ENCODE measurements at places on chromosomes 5 and 9.

GRCh38 chr5:38023799-38024198 is 184.0 kb upstream of the GDNF start:
- H3K27me3 ChIP-seq, result peaks cover 39% of the 10 kb centered on the region
- peak; percentile 10 for DNase-seq

DNA sequence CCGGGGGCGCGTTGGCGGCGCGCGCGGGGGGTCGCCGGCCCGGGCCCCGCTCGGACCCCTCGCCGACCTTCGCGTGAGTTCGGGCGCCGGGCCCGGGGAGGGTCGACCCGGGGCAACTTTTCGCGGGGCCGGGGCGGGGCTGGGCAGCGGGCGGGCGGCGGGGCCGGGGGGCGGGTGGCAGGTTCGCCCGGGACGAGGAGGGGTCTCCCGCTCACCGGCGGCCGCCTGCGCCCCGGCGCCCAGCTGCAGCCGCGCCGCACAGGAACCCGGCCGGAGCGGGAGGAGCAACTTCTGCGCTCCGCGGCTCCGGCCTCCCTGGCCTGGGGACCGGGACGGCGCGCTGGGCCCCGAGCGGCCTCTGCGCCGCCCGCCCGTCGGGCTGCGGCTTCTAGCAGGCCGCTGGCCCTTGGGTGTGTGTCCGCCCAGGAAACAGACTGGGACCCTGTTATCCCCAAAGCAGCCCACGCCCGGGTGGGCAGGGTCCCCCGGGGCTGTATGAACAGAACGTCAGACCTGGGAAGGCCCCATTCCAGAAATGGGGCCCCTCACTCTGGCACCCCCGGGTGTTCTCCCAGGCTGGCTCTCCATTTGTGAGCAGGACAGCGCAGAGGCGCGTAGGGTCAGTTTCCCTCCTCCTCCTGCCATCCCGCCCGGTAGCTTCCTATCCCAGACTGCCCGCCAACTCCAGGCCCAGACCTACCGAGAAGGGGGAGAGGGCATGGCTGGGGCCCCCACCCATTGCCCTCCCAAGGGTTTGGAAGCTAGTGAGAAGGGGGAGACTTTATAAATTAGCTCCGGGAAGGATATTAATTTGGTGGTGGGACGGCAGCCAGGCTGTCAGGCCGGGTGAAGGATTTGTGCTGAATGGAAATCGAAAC is 708 bp downstream of the RXRA start:
- no peaks in the 10 kb centered on the region for H3K36me3 ChIP-seq
- peak overlapping the region; percentile 78 for H3K27ac ChIP-seq
- H3K4me1 ChIP-seq, result peaks cover 42% of the 10 kb centered on the region

GRCh38 chr5:142888469-142889085 is 118.4 kb downstream of the ARHGAP26 start:
- peaks cover 10% of the 10 kb centered on the region for H3K4me1 ChIP-seq
- H3K27me3 ChIP-seq, result no peaks in the 10 kb centered on the region
- no peak for DNase-seq
- H3K36me3 ChIP-seq, result no peaks in the 10 kb centered on the region

GRCh38 chr5:17340819-17341218 is 123.4 kb downstream of the BASP1 start:
- no peak overlapping the region for H3K4me3 ChIP-seq
- no peak overlapping the region for H3K27ac ChIP-seq
- H3K4me1 ChIP-seq, result no peaks in the 10 kb centered on the region
- H3K27me3 ChIP-seq, result no peaks in the 10 kb centered on the region
- H3K36me3 ChIP-seq, result no peaks in the 10 kb centered on the region
- no peak for DNase-seq

GRCh38 chr5:173420108-173420507 is 91.9 kb upstream of the STC2 start:
- no peak for DNase-seq
- H3K4me1 ChIP-seq, result no peaks in the 10 kb centered on the region
- no peaks in the 10 kb centered on the region for H3K36me3 ChIP-seq
- H3K27ac ChIP-seq, result no peak overlapping the region

DNA sequence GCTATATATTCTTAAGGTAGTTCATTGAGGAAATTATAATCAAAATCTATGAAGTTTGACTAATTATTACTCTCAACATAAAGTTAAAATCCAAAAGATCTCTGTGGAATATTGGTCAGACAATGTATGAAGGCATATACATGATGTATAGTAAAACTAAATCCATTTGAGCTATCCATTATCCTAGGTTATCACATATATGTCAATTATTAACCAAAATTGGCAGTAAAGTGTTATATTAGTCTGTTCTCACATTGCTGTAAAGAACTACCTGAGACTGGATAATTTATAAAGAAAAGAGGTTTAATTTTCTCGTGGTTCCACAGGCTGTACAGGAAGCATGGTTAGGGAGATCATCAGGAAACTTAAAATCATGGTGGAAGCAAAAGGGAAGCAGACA is 511.7 kb upstream of the SGCD start:
- H3K27me3 ChIP-seq, result no peaks in the 10 kb centered on the region
- H3K4me1 ChIP-seq, result no peaks in the 10 kb centered on the region
- H3K36me3 ChIP-seq, result no peaks in the 10 kb centered on the region
- DNase-seq, result no peak

DNA sequence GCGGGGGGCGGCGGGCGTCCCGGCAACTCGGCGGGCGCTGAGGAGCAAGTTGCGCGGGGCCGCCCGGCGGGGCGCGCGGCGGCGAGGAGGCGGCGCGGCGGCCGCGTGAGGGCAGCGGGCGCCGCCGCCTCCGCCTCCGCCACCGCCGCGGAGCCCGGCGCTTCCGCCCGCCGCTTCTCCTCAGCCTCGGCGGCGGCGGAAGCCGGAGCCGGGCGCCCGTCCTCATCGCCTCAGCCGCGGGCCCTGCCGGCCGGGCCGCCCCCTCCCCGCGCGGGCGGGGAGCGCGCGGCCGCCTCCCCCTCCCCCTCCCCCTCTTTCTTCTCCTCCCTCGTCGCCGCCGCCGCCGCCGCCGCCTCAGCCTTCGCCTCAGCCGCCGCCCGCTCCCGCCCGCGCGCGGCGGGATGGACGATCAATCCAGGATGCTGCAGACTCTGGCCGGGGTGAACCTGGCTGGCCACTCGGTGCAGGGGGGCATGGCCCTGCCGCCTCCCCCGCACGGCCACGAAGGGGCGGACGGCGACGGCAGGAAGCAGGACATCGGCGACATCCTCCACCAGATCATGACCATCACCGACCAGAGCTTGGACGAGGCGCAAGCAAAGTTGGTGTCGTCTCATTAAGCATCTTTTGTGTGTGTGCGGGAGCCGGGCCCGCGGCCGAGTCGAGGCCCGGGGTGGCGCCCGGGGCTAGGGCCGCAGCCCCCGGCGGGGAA is at the start of gene PBX3:
Gene PBX3, plus strand, starts transcription at position 321 of the 712 bp plus-strand sequence.
- H3K4me1 ChIP-seq, result peaks cover 26% of the 10 kb centered on the region
- H3K27ac ChIP-seq, result peak within 1 kb of the TSS; percentile 69
- H3K36me3 ChIP-seq, result no peaks in the 10 kb centered on the region
- H3K27me3 ChIP-seq, result no peaks in the 10 kb centered on the region

DNA sequence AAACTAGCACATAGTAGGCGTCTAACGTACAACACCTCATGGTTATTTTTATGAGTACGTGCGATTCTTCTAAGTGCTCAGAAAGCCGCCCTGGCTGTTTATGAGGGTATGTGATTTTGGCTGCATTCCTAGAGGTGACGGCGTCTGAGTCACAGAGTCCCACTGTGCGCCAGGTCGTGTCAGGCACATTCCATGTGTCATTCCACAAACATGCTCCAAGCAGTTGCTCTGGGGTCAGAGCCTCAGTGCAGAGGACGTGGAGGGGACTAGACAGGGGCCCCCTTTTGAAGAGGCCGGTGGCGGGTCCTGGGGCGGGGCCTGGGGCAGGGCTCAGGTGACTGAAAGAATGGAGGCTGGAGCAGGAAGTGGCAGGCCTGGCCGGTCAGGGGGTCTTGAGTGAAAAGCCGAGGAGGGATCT is 51.9 kb downstream of the NEK6 start:
- no peak overlapping the region for H3K4me3 ChIP-seq
- peaks cover 30% of the 10 kb centered on the region for H3K4me1 ChIP-seq
- H3K27ac ChIP-seq, result peak overlapping the region; percentile 35

GRCh38 chr5:137453483-137454080 is 45.5 kb downstream of the SPOCK1 start:
- H3K27me3 ChIP-seq, result peaks cover 23% of the 10 kb centered on the region
- no peaks in the 10 kb centered on the region for H3K4me1 ChIP-seq
- DNase-seq, result peak; percentile 12
- no peak overlapping the region for H3K4me3 ChIP-seq
- no peak overlapping the region for H3K27ac ChIP-seq

DNA sequence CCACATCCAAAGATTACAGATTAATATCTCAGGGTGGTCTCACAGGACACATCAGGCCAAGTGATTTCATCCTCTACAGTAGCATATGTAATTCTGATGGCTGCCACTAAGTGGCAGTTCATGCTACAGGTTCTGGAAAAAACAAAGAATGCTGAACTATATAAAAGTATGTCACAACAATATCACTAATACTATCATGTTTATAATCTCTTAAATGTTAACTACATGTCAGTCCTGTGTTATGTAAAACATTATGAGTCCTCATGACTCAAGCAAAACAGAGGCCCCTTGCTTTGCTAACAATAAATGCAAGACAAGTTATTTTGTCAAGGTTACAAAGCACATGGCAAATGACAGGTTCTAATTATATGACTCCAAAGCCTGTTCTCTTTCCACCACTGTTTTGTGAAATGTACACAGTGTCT is 233.2 kb downstream of the FBXL17 start:
- H3K4me1 ChIP-seq, result no peaks in the 10 kb centered on the region
- H3K36me3 ChIP-seq, result no peaks in the 10 kb centered on the region
- no peak overlapping the region for H3K4me3 ChIP-seq
- H3K27ac ChIP-seq, result no peak overlapping the region

DNA sequence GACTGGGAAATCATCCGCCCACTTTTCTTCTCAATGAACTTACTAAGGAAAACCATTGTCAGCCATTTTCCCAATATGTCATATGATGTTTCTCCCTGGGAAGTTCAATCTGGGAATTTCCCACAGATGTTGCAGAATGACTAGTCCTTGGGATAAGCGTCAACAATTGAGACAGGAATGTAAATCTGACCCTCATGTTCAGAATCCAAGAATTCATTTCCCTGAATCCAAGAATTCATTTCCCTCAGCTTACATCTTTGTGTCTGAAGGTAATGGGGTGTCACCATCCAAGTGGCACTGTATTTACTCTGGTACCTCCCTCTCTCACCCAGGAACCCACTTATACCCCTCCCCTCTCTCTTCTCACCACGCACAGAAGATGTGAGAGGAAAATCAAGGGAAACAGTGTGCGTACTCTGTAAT is 7.4 kb downstream of the KLF9 start:
- no peak for DNase-seq
- H3K4me1 ChIP-seq, result peaks cover 29% of the 10 kb centered on the region
- H3K4me3 ChIP-seq, result no peak overlapping the region
- H3K27me3 ChIP-seq, result no peaks in the 10 kb centered on the region

- peaks cover 32% of the 10 kb centered on the region for H3K4me1 ChIP-seq
- no peak overlapping the region for H3K4me3 ChIP-seq
- no peaks in the 10 kb centered on the region for H3K27me3 ChIP-seq
- DNase-seq, result no peak
- H3K36me3 ChIP-seq, result 0 out of 2 replicates have a peak, but pooled peaks cover 5% of the 10 kb centered on the region
These were observed 3.0 kb upstream of the SRA1 start for GRCh38 chr5:140560227-140560626.

GRCh38 chr5:172885597-172886340 is 51.7 kb downstream of the ERGIC1 start:
- no peak overlapping the region for H3K27ac ChIP-seq
- H3K4me3 ChIP-seq, result no peak overlapping the region
- no peaks in the 10 kb centered on the region for H3K4me1 ChIP-seq
- H3K27me3 ChIP-seq, result no peaks in the 10 kb centered on the region
- DNase-seq, result no peak
- no peaks in the 10 kb centered on the region for H3K36me3 ChIP-seq

DNA sequence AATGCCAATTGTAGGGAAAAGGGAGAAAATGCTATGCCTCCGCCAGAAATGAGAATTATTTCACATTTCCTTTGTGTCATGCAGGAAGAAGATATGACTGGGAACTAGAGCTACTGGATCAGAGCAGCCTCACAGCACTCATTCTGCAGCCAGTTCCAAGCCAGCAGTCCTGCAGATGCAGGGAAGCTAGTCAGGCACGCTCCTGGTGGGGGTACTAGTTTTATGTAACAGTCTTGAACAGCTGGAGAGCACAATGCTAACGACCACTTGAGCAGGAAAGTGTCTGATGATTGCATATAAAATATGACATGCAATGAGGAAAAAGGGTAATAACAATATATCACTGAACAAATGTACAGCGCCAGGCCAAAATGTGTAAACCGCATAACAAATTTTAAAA is 21.7 kb downstream of the CDH10 start:
- no peak overlapping the region for H3K27ac ChIP-seq
- no peak overlapping the region for H3K4me3 ChIP-seq
- DNase-seq, result no peak
- H3K27me3 ChIP-seq, result no peaks in the 10 kb centered on the region
- H3K36me3 ChIP-seq, result no peaks in the 10 kb centered on the region
- no peaks in the 10 kb centered on the region for H3K4me1 ChIP-seq

- H3K4me3 ChIP-seq, result no peak overlapping the region
- H3K27me3 ChIP-seq, result peaks cover 8% of the 10 kb centered on the region
- no peak for DNase-seq
- H3K27ac ChIP-seq, result no peak overlapping the region
- H3K36me3 ChIP-seq, result no peaks in the 10 kb centered on the region
These were observed 81.4 kb downstream of the CD180 start for GRCh38 chr5:67115246-67115645.

DNA sequence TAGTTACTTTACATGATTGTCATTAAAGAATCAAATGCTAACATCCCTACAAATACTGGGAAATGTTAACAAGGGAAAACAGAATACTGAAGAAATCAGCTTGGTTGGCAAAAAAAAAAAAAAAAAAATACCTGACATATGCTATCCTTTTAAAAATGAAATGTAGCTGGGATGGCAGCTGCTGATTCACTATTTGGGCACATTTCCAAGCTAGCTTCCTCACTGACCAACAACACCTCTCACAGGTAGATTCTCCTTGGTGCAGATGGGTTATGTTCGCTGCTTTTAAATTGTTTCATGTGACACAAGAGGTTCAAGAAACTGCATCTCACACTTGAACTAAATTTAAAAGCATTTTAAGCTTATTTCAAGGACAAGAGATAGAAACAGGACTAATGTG is 6.1 kb upstream of the PRUNE2 start:
- peak; percentile 7 for DNase-seq
- peaks cover 13% of the 10 kb centered on the region for H3K27me3 ChIP-seq
- peaks cover 22% of the 10 kb centered on the region for H3K4me1 ChIP-seq
- H3K4me3 ChIP-seq, result no peak overlapping the region
- H3K27ac ChIP-seq, result no peak overlapping the region

GRCh38 chr5:180157866-180158265 is 51.1 kb downstream of the RASGEF1C start:
- H3K27me3 ChIP-seq, result no peaks in the 10 kb centered on the region
- H3K36me3 ChIP-seq, result no peaks in the 10 kb centered on the region
- no peak overlapping the region for H3K27ac ChIP-seq
- no peak for DNase-seq
- no peak overlapping the region for H3K4me3 ChIP-seq

DNA sequence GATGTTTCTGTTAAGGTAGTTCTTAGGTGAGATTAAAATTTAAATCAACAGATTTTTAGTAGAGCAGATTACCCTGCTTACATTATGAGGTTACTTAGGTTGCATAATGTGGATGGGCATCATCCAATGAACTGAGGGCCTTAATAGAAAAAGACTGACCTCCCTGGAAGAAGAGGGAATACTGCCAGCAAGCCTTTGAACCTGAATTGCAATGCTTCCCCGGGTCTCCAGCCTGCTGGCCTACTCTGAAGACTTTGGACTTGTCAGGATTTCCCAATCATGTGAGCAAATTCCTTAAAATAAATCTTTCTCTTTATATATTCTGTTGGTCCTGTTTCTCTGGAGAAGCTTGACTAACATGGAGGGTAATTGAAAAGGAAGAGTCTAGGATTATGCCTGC is 542.1 kb upstream of the ARRDC3 start:
- no peak for DNase-seq
- no peaks in the 10 kb centered on the region for H3K4me1 ChIP-seq
- H3K27me3 ChIP-seq, result no peaks in the 10 kb centered on the region
- H3K36me3 ChIP-seq, result no peaks in the 10 kb centered on the region
- H3K27ac ChIP-seq, result no peak overlapping the region
